Activated CD4-positive, alpha-beta T cell treated with anti-CD3 and anti-CD28 coated beads, Interleukin-2, amount 10 ng/mL, durations not matched to agents 24 days and 14 days (primary cell): ENCODE measurements at places on chromosomes 3 and 15. TPM values are rescaled to one million over a fixed set of nuclear protein-coding genes. Genes with fewer than 3 reads are reported as not detected.

DNA sequence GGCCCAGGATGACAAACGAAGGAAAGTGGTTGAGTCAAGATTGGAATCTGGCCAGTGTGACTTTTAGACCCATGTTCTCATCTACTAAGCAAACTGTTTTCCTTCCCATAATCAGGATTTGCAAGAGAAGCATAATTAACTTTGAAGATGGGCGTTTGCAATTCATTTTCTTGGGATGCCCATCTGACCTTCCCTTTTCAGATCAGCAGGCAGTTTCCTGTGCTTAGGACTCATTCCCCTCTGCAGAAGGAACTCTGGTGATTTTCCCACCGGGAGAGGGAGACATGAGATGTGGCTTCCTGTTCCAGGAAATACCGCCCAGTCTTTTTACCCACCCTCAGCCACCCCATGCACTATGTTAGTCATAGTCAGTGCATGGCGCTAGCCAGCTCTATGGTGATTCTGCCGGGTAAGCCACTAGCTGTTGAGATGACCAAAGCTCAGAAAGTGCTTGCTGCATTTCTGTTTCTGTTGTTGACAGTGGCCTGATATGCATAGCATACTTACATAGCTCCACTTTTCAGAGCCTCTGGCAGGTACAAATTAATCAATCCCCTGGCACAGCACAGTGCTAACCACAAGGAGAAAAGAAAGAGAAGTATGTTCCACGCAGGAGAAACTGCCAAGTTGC lies 129.4 kb downstream of the VGLL4 start:
- DNase-seq, result no peak
- H3K36me3 ChIP-seq, result no peaks in the 10 kb centered on the region
- H3K27me3 ChIP-seq, result no peaks in the 10 kb centered on the region
- peaks cover 11% of the 10 kb centered on the region for H3K4me1 ChIP-seq
- no peak overlapping the region for H3K4me3 ChIP-seq

- DNase-seq, result no peak
- no peaks in the 10 kb centered on the region for H3K36me3 ChIP-seq
- peaks cover 16% of the 10 kb centered on the region for H3K27me3 ChIP-seq
- no peaks in the 10 kb centered on the region for H3K4me1 ChIP-seq
Measured at GRCh38 chr3:185162634-185163033, 9.8 kb upstream of the C3orf70 start.

DNA sequence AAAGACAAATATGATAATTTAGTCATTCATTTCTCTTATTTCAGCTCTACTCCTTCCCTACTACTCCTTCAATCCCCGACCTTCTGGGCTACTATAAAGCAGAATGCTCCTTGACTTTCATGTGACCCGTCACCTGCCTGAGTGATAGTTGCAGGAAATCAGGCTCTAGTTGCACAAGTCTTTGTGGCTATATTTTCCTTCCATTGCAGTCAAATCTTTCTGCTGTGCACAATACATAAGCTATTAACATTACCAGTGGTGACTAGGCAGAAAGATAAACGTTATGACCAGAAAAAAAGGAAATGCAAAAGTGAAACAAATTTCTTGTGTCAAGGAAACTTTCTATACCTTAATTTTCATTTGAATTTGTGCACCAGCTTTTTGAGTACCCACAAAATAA lies 2.3 kb downstream of the SUCNR1 start:
- no peak overlapping the region for H3K4me3 ChIP-seq
- no peak overlapping the region for H3K27ac ChIP-seq
- DNase-seq, result no peak
- H3K4me1 ChIP-seq, result peaks cover 15% of the 10 kb centered on the region

GRCh38 chr15:85361323-85361722 lies 19.1 kb upstream of the AKAP13 start:
- peaks cover 15% of the 10 kb centered on the region for H3K4me1 ChIP-seq
- H3K27ac ChIP-seq, result no peak overlapping the region

DNA sequence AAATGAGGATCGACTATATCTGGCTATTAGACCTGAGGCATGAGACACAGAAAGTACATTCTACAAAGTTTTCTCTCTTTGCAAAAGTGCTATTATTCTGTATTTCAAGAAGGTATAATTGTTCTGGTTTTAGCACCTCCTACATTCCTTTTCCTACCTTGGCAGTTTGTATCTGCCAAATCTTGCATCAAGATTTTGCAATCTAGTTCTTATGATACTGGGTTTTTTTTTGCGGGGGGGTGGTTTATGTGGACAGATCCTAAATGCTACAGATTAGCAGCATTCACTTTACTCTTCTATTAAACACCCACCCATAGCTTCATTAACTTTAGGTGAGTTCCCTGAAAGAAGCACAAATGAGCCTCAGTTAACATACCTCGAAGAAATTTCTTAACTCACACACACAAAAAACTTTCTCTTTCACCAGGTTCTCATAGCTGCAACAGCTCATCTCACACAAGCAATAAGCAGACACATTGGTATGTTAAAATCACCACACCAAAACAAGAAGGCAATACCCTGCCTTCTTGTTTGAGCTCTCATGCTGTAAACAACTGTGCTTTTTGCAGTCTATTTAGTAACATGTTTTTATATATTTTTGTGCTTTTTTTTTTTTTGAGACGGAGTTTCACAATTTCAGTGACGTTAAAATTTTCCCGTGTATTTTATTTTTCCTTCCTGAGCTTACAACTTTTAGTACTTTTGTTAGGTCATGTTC lies 73.0 kb upstream of the VGLL4 start:
- no peak overlapping the region for H3K4me3 ChIP-seq
- DNase-seq, result no peak
- H3K27ac ChIP-seq, result no peak overlapping the region
- H3K27me3 ChIP-seq, result peaks cover 17% of the 10 kb centered on the region

DNA sequence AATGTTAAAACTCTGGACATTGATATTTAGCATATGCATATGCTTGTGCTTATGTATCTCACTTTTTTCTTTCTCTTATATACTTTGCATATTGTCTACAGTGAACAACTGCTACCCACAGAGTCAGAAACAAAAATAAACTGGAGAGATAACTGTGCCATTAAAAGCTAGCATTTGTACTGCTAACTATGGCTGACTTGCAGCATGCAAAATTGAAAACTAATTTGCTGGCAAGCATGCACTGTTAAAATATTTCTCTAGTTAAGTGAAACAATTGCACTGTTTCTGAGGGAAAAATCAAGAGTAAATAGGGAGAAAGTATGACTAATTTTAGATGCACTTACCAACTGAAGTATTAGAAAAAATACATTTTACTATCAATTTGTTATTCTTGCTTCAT lies 177.8 kb downstream of the CBLB start:
- H3K27me3 ChIP-seq, result no peaks in the 10 kb centered on the region
- H3K4me3 ChIP-seq, result no peak overlapping the region
- peaks cover 32% of the 10 kb centered on the region for H3K4me1 ChIP-seq
- H3K36me3 ChIP-seq, result peaks cover 57% of the 10 kb centered on the region
- H3K27ac ChIP-seq, result no peak overlapping the region

DNA sequence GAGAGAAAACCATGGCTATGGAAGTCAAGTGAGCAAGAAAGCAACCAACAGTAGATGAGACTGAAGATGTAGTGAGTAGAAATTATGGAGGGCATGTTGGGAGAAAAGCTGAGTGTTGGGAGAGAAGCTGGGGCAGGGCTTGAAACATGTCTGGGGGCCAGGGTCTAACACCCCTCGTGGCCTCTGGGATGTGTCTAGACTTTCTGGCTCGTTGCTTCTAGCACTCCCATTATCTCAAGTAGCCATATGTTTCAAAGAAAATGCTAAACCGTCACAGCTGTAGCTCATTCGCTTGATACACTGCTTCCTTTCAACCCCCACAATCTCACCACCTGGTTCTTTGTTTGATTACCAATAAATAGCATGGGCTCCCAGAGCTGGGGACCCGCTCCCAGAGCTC lies 83.8 kb upstream of the BCHE start:
- no peaks in the 10 kb centered on the region for H3K4me1 ChIP-seq
- no peak overlapping the region for H3K27ac ChIP-seq
- no peaks in the 10 kb centered on the region for H3K27me3 ChIP-seq
- H3K4me3 ChIP-seq, result no peak overlapping the region
- DNase-seq, result no peak

DNA sequence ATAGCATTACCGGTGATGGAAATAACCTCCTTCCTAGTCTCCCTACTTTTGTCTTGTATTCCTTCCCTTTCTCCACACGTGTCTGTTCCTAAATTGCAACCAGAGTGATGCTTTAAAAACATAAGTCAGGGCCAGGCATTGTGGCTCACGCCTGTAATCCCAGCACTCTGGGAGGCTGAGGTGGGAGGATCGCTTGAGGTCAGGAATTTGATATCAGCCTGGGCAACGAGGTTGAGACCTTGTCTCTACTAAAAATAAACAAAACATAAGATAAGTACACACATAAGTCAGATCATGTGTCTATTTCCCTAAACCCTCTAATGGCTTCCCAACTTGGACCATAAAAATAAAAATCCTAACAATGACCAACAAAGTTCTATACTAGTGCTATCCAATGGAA lies 18.4 kb downstream of the ARMC8 start:
- H3K36me3 ChIP-seq, result peaks cover 18% of the 10 kb centered on the region
- H3K4me1 ChIP-seq, result peaks cover 7% of the 10 kb centered on the region
- no peak for DNase-seq

- H3K4me1 ChIP-seq, result no peaks in the 10 kb centered on the region
- no peak for DNase-seq
- no peaks in the 10 kb centered on the region for H3K27me3 ChIP-seq
- no peak overlapping the region for H3K27ac ChIP-seq
- H3K36me3 ChIP-seq, result no peaks in the 10 kb centered on the region
Measured at GRCh38 chr3:154819491-154819890, 260.6 kb upstream of the MME start.

- no peak overlapping the region for H3K27ac ChIP-seq
- no peak overlapping the region for H3K4me3 ChIP-seq
- peaks cover 18% of the 10 kb centered on the region for H3K27me3 ChIP-seq
- H3K36me3 ChIP-seq, result no peaks in the 10 kb centered on the region
Measured at GRCh38 chr3:126528800-126529541, 5.0 kb downstream of the CHST13 start.

- no peak overlapping the region for H3K4me3 ChIP-seq
- peaks cover 4% of the 10 kb centered on the region for H3K4me1 ChIP-seq
- no peak overlapping the region for H3K27ac ChIP-seq
- H3K27me3 ChIP-seq, result peaks cover 17% of the 10 kb centered on the region
Measured at GRCh38 chr15:61839546-61839945, 220.7 kb downstream of the VPS13C start.

GRCh38 chr3:187005827-187006481 lies 75.6 kb downstream of the ST6GAL1 start:
- peak overlapping the region; percentile 24 for H3K4me3 ChIP-seq
- peak; percentile 79 for DNase-seq
- peaks cover 51% of the 10 kb centered on the region for H3K36me3 ChIP-seq
- peak overlapping the region; percentile 40 for H3K27ac ChIP-seq
- H3K27me3 ChIP-seq, result no peaks in the 10 kb centered on the region

GRCh38 chr3:38059591-38059990 lies 20.6 kb downstream of the DLEC1 start:
- no peak for DNase-seq
- H3K4me1 ChIP-seq, result peaks cover 6% of the 10 kb centered on the region
- H3K4me3 ChIP-seq, result no peak overlapping the region
- no peaks in the 10 kb centered on the region for H3K36me3 ChIP-seq
- no peaks in the 10 kb centered on the region for H3K27me3 ChIP-seq

- no peaks in the 10 kb centered on the region for H3K27me3 ChIP-seq
- H3K27ac ChIP-seq, result peak overlapping the region; percentile 99
- peaks cover 11% of the 10 kb centered on the region for H3K36me3 ChIP-seq
Measured at GRCh38 chr3:52240059-52240885, 1.3 kb upstream of the TWF2 start.

DNA sequence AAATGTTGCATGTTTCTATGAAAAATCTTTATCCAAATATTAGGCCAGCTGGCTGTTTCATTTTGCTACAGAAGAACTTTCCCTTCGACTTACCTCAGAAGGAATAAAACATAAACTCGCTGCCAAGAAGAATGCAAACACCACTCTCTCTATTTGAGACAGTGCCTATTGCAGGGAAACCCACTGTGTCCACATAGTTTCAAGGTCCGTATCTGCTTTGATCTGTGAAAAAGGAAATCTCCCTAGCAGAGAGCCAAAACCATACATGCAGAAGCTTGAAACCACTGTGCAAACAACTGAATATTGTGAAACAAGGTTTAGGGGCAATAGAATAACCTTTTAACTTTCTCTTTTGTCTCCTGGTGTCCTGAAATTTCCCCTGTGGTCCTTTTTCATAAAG lies 35.0 kb upstream of the CAPN7 start:
- no peak overlapping the region for H3K4me3 ChIP-seq
- peaks cover 44% of the 10 kb centered on the region for H3K27me3 ChIP-seq
- peaks cover 2% of the 10 kb centered on the region for H3K4me1 ChIP-seq
- no peaks in the 10 kb centered on the region for H3K36me3 ChIP-seq

- DNase-seq, result no peak
- no peaks in the 10 kb centered on the region for H3K27me3 ChIP-seq
- no peak overlapping the region for H3K27ac ChIP-seq
- H3K4me1 ChIP-seq, result no peaks in the 10 kb centered on the region
- no peak overlapping the region for H3K4me3 ChIP-seq
Measured at GRCh38 chr3:20769430-20769829, 583.4 kb upstream of the SGO1 start.

- H3K27me3 ChIP-seq, result no peaks in the 10 kb centered on the region
- no peaks in the 10 kb centered on the region for H3K36me3 ChIP-seq
- no peaks in the 10 kb centered on the region for H3K4me1 ChIP-seq
- H3K4me3 ChIP-seq, result no peak overlapping the region
Measured at GRCh38 chr3:20912406-20912805, 726.4 kb upstream of the SGO1 start.

GRCh38 chr3:129837065-129837642 lies 56.4 kb downstream of the TMCC1 start:
- no peak overlapping the region for H3K27ac ChIP-seq
- peaks cover 7% of the 10 kb centered on the region for H3K36me3 ChIP-seq
- no peaks in the 10 kb centered on the region for H3K27me3 ChIP-seq
- H3K4me1 ChIP-seq, result no peaks in the 10 kb centered on the region
- no peak overlapping the region for H3K4me3 ChIP-seq

GRCh38 chr3:156862338-156862737 lies 36.2 kb downstream of the LEKR1 start:
- H3K36me3 ChIP-seq, result no peaks in the 10 kb centered on the region
- DNase-seq, result no peak
- H3K4me1 ChIP-seq, result peaks cover 3% of the 10 kb centered on the region
- H3K4me3 ChIP-seq, result no peak overlapping the region
- peaks cover 3% of the 10 kb centered on the region for H3K27me3 ChIP-seq
- no peak overlapping the region for H3K27ac ChIP-seq

DNA sequence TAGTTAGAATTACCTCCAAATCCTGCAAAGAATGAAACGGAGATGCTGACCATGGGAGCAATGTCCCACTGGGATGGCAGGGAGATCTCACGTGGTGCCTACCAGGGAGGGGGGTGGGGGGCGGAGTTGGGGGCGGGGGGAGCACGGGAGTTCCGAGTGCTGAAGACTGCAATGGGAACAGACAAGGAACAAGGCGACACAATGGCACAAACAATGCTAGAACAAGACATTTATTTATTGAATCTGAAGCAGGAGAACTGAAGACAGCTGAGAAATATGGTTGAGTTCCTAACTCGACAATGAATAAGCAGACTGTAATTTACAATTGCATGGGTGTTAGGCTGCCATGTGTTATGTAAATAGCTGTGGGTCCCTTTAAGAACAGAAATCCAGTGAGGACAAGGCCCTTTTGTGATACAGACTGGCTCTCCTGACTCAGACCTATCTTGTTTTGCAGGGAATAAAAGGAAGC lies 91.2 kb downstream of the AQP9 start:
- peaks cover 10% of the 10 kb centered on the region for H3K4me1 ChIP-seq
- H3K27ac ChIP-seq, result no peak overlapping the region
- no peak for DNase-seq

LYZL4 gene
- not detected in 2 replicates for total RNA-seq

TEX55 gene
- not detected in 2 replicates for total RNA-seq

CHRNA3 gene
- total RNA-seq, result not detected in 2 replicates

MAPKBP1 gene
- 24.8 and 27.1 TPM in 2 replicates for total RNA-seq

APOD gene
- 1.8 and 2.6 TPM in 2 replicates for total RNA-seq

TNFAIP8L3 gene
- total RNA-seq, result 0.52 and 0.77 TPM in 2 replicates

C3orf22 gene
- total RNA-seq, result not detected in 2 replicates

HHLA2 gene
- total RNA-seq, result 2.0 and 2.2 TPM in 2 replicates

SAXO2 gene
- 1.1 and 1.8 TPM in 2 replicates for total RNA-seq
